Urinary bladder (tissue), 4 donors: ENCODE measurements at places on chromosomes 7 and 10. TPM values are rescaled to one million over a fixed set of nuclear protein-coding genes. Genes with fewer than 3 reads are reported as not detected.

The TEX47 gene
- not detected for total RNA-seq

DNA sequence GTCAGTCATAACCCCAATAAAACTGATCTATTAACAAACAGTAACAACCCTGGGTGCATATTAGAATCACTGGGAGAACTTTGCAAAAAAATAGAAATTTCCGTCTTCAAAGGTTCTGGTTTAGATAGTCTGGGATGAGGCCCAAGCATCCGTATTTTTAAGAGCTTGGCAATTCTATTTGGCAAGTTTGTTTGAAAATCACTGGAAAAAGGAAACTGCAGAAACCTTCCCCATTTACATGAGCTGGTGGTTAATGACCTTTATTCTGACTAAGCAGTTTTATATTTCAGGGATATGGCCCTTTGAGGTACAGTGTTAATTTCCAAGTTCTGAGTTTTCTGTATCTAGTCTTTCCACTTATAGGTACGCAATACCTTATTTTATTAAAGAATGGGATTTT lies 115.8 kb upstream of the PRR15 start:
- DNase-seq = no peak

The DGKI gene
- total RNA-seq = 13.3 TPM

The SPDYE3 gene
- total RNA-seq = not detected

DNA sequence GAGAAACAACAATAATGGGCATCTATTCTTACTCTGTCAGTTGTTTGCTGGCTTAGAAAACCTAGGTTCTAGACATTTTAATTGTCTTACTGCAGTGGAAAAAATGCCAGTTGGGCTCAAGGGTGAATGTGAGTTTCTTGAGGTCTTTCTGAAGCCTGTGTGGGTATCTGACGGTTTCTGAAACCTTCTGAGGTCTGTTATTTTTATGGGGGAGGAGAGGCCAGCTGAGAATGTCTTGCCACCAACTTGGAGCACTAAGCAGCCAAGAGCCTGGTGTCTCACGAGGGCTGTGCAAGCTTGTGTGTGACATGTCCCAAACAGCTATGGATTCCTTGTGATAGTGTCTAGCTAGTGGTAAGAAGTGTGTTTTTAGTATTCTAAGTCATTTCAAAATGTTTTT lies 24.2 kb upstream of the DDC start:
- no peak for DNase-seq

- DNase-seq = no peak
Observed at GRCh38 chr7:130397758-130398073, 17.4 kb downstream of the CPA1 start.

The TSPAN33 gene
- 9.5 TPM for total RNA-seq

DNA sequence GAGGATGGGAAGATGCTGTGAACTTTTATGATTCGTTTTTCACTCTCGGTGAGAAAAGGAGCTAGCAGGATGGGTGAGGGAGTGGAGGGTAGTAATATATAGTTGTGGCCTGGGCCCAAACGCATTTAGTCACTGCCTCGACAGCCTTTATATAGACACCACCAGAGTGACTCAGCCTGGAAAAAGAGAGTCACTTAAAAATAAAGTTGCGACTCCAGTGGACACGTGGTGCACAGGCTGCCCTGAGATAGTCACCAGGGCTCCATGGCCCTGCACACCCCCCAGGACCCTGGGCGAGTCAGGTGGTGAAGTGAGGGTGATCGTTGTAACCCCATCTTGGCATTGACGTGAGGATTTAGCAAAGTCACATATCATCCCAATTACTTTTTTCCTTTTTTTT lies 106.7 kb downstream of the CUX1 start:
- DNase-seq = no peak

GRCh38 chr7:41661596-41661995 lies 41.3 kb downstream of the INHBA start:
- DNase-seq = no peak

GRCh38 chr10:22704471-22704911 lies 9.9 kb downstream of the PIP4K2A start:
- no peak for DNase-seq

The MTPN gene
- 148 TPM for total RNA-seq

The CALHM3 gene
- not detected for total RNA-seq

DNA sequence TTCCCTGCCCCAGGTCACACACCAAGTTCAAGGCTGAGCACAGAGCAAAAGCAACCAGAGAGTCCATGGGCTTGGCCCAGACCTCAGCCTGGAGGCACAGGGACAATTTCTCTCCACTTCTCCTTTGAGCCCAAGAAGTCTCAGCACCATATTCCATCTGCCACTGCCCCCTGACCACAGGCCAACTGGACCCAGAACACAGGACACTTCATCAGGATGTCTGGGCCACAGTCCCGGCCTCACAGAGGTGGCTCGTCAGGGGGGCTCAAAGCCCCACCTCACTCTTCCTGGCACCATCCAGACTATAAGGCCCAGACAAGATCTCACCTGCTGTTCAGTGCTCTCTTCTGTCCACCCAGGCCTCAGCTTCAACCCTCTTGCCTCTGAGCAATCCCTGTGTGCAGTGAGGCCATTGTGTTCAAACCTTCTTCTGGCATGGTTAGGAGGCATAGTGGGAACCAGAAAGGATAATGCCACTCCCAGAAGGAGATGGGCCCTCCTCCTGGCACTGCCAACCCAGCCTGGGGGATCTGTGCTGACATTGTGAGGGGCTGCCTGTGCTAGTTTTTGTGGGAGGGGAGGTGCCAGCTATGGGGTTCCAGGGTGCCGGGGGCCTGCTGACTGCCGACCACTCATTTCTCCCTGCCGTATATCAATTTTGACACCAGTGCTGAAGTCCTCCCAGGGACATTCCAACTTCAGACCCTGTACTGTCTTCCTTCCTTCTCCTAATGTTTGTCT lies 49.7 kb upstream of the ANTXRL start:
- no peak for DNase-seq
